Urothelium cell line (cell line): ENCODE measurements at places on chromosomes 4 and X.

DNA sequence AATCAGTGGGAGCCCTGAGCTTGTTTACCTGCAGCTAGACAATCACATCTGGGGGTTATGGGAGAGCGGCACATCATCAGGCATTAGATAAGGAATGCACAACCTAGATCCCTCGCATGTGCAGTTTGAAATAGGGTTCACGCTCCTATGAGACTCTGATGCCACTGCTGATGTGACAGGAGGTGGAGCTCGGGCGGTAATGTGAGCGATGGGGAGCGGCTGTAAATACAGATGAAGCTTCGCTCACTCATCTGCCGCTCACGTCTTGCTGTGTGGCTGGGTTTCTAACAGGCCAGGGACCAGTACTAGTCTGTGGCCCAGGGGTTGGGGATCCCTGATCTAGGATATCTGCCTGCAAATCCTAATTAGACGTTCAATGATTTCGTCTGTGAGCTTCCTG lies 90.3 kb downstream of the CRMP1 start:
- no peak for DNase-seq

GRCh38 chr4:138959097-138959815 lies 56.3 kb upstream of the NOCT start:
- DNase-seq, result no peak

DNA sequence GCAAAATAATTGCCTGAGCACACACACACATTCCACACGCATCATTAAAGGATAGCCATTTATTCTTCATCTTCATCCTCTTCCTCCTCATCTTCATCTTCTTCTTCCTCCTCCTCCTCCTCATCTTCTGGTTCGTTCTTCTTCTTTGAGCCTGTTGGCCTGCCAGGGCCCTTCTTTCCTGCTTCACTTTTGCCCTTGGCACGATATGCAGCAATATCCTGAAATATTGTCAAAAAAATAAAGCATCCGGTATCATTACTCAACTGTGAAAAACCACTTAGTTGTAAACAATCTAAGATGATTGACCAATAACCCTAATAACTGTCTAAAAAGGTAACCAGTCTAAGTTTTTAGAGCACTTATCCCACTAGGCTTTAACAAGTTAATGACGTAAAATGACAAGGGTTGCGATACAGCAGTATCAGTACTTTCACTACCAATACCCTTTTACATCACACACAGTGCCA lies 2.1 kb downstream of the HMGB2 start:
- DNase-seq, result no peak

GRCh38 chr4:80610845-80611677 lies 275.5 kb downstream of the CFAP299 start:
- DNase-seq, result peak; percentile 27

DNA sequence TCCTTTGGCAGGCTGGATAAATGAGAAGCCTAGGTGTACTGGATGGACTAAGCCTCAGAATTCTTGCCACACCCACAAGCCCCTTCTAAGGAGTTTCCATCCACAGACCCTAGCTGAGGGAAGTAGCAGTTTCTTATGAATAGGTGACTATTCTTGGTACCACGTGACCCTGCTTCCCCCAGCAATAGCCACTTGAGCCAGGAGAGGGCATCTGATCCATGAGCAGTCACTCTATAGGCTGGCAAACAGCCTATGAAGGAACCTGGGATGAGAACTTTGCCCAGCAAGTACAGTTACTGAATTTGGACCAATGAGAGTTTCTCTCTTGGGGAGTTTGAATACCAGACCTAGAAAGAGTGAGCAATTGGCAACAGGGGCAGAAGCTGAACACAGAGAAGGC lies 84.0 kb downstream of the RTL9 start:
- DNase-seq, result peak; percentile 36

GRCh38 chr4:109912706-109913595 lies at the start of gene EGF:
TSS of gene EGF (plus strand) at chr4:109912883. CDS start at chr4:109913336, 453 bp downstream.
- DNase-seq, result peak; percentile 28

GRCh38 chr4:177728361-177729152 lies 286.3 kb upstream of the AGA start:
- peak; percentile 29 for DNase-seq

- DNase-seq, result no peak
Observed at GRCh38 chr4:124635331-124635730, 77.2 kb downstream of the ANKRD50 start.

DNA sequence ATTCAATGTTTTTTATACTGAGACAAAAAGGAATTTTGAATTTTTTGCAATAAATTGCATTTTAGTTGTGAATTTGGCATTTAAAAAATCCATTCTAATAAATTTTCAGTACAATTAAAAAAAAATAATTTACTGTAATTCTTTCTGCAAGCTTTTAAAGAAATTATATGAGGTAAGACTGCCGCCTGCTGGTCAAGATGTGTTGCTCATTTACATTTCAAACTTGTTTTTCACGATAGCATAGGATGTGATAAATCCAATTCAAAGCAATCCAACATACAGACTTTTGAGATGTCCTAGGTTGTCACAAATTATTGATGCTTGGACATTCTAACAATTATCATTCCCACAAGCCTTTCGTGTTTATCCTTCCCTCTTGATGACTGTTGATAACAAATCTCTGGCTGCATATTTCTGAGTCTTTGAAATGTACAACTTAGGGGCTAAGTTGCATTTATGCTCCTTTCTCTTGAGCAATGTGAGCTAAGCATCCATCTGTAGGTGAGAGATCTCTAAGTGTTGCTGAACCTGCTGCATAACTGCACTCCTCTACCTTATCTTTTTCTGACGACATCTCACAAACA lies 21.7 kb upstream of the MFAP3L start:
- peak; percentile 20 for DNase-seq
